ENCODE measurements at places on chromosomes 7 and 10.
A peak's percentile ranks its signal among the peaks of the same experiment; 100 is the strongest.

- no peak for DNase-seq
Measured at GRCh38 chr7:151863386-151864079, 13.4 kb downstream of the PRKAG2 start.

DNA sequence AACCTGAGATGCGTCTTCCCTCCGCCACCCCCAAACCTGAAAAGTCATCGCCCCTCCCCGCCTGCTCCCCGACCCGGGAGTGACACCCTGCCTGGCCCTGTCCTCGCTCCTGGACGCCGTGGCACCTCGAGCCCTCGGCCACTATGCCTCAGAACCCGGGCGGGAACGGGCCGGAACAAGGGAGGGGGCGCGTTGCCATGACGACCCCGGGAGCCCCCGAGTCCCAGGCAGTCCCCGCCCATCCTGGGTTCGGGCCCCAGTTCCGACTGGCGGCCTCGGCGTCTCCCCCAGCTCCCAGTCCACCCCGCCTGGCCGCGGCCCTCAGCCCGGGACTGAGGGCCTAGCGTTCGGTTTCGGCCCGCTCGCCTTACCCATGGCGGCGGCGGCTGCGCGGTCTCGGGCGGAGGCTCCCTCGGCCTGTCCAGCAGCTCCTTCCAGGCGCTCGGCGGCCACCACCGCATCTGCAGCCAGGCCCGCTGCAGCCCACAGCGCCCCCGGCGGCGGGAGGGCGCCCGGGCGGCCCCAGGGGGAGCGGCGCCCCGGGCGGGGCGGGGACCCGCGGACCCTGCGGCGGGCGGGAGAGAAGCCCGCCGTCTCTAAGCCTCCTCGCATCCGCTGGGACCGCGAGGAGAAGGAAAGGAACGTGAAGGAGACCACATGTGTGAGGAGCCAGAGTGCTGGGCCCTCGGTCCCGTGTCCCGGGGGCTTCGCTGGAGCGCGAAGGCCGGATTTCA is at the start of gene RUFY2:
Gene RUFY2, minus strand, starts transcription at position 463 of the 734 bp plus-strand sequence. Its CDS starts 88 bp downstream, at position 375.
- peak; percentile 94 for DNase-seq

DNA sequence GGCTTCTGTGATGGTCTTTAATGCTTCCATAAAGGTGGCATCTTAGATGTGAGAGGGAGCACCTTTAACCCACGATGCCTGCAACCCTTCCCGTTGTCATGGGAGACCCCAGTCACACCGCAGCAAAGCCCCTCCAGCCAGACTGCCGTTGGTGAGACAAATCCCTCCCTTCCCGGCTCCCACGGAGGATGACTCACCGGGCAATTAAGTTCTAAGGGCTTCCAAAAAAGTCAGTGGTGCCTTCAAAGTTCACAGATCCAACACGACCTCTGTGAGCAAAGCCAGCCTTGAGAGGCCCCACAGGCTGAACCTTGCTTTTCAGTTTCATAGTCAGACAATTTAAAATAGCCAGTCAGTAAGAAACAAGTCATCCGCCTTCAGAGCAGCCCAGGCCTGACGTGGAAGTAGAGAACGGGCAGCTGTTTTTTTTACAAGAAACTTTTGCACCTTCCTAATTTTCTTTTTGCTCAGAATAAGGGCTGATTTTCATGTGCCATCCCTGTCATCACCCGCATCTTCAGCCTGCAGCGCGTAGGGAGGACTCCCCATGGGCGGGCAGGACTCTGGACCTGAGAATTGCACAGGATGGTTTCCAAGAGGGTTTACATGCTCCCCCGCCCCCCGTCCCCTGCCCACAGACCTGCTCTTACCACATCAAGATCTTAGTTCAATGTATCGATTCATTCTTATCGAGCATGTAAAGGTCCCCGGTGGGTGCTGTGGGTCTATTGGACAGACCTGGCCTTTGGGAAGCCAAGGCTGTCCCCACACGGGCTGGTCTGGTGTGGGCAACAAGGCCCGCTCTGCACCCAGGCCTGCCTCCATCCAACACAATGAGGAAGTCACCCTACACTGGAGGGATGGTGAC is 333.9 kb downstream of the DNAJB6 start:
- DNase-seq, result peak; percentile 32

DNA sequence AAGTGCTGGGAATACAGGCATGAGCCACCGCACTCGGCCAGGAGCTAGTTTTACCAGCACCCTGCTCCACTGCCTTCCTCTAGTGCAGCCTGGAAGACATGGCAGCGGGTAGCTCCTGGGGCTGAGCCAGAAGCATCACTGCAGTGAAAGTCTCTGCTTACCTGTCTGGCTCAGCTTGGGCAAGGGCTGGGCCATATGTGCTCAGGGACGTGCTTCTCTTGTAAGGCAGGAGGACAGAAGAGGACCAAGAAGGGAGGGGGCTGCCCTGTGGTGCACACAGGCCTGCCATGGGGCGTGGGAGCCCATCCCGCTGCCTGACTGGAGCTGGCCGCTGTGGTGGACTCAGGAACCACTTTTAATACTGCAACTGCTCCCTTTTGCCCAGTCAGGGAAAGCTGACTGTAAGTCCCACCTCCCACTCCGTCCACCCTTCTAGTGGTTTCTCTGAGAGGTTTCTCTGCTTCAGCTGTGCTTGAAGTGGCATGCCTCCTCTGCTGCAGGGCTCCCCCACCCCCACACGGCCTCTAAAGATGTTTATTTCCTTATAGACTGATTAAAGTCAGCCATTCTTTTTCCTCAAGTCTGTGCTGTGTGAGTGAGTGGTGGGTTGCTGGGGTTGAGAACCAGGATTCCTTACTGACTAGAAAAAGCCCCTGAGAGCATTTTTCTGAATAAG is 25.3 kb upstream of the C10orf95 start:
- DNase-seq, result no peak

DNA sequence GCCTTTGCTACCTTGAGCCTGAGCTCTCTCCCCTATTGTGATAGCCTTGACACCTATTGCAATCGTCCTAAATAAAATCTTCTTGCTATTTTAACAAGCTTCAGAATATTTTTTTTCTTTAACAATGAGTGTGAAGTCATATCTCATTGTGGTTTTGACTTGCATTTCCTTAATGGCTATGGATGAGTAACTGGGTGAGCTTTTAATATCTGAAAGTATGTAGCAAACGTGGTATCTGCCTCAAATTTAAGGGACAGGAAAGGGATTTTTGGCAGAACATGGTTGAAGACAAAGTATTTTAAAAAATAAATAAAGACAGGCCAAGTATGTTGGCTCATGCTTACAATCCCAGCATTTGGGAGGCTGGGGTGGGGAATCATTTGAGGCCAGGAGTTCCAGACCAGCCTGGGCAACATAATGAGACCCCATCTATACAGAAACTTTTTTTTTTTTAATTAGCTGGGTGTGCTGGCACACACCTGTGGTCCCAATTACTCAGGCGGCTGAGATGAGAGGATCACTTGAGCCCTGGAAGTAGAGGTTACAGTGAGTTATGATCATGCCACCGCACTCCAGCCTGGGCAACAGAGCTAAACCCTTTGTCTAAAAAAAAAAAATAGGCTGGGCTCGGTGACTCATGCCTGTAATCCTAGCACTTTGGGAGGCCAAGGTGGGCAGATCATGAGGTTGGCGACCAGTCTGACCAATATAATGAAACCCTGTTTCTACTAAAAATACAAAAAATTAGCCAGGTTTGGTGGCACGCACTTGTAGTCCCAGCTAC is 319.3 kb upstream of the NRP1 start:
- no peak for DNase-seq

- peak; percentile 12 for DNase-seq
Measured at GRCh38 chr10:132689721-132690360, 96.1 kb downstream of the NKX6-2 start.

GRCh38 chr7:47194516-47195057 is 387.3 kb downstream of the TNS3 start:
- no peak for DNase-seq

DNA sequence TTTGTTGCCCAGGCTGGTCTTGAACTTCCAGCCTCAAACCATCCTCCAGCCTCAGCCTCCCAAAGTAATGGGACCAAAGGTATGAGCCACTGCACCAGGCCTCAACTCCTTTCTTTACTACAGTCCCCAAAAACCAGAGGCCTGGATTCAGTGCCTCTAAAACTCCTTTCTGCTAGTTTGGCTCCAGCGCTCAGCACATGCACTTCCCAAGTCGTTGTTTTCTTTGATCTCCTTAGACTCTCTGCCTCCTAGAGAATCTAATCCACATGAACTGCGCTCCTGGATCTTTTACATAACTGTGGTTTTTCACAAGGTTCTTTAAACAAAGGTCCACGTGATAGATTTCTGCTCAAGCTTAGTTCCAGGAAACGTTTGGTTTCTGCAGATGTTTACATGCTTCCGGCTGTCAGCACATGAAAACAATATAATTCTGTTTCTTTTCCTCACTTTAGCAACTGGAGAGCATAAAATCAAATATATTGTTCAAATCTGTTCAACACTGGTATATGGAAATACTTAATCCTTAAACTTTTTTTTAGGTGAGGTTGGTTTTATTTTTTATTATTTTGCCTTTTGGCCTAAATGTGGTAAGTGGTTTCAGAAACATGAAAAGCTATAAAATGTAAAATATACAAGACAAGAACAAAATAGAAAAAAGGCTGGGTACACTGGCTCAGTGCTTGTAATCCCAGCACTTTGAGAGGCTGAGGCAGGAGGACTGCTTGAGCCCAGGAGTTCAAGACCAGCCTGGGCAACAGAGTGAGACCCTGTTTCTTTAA is 270.5 kb upstream of the MKLN1 start:
- no peak for DNase-seq

DNA sequence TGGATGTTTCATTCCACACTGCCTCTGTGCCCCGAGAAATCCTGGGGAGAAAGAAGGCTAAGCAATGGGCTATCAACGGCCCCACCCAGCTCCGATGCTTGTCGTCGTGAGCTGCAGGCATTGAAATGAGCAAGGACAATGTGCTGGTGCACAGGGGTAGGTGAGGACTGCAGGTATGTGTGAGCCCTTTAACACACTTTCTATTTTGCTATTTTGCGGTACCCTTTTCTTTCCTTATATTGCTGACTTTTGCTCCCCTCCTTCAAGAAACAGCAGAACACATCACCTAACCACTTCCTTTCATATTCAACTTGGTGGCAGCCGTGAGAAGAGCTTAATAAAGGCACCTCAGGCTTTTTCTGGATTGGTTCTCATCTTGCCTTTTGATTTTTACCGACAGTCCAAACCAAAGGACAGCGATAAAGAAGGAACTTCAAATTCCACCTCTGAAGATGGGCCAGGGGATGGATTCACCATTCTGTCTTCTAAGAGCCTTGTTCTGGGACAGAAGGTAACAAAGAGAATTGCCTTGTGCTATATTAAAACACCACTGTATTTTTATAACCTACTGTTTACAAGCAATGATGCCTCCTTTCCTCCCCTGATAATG is 39.2 kb downstream of the AIFM2 start:
- no peak for DNase-seq

DNA sequence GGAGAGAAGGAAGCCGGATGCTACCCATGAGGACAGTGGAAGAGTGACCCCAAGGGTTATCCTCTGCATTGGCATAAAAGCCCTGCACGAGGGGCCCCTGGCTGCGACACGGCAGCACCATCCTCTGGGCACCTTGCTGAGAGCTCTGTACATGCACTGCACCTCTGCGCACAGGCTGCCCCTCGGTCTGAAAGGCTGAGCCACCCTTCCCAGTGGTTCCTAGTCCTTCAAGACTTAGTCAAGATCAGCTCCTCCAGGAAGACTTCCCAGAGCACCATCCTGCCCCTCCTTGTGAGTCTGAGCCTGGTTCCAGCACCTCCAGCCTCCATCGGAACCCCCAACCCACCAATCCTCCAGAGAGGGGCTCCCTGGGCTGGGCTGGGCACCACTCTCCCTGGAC is 37.9 kb upstream of the CNPY1 start:
- no peak for DNase-seq

GRCh38 chr10:112738606-112739591 is 211.1 kb upstream of the TCF7L2 start:
- DNase-seq, result no peak

GRCh38 chr10:102812231-102812876 is 24.9 kb downstream of the CYP17A1 start:
- no peak for DNase-seq

GRCh38 chr10:21726601-21727225 is 192.7 kb downstream of the MLLT10 start:
- DNase-seq, result no peak

- no peak for DNase-seq
Measured at GRCh38 chr7:102085218-102085772, 201.4 kb upstream of the SH2B2 start.

DNA sequence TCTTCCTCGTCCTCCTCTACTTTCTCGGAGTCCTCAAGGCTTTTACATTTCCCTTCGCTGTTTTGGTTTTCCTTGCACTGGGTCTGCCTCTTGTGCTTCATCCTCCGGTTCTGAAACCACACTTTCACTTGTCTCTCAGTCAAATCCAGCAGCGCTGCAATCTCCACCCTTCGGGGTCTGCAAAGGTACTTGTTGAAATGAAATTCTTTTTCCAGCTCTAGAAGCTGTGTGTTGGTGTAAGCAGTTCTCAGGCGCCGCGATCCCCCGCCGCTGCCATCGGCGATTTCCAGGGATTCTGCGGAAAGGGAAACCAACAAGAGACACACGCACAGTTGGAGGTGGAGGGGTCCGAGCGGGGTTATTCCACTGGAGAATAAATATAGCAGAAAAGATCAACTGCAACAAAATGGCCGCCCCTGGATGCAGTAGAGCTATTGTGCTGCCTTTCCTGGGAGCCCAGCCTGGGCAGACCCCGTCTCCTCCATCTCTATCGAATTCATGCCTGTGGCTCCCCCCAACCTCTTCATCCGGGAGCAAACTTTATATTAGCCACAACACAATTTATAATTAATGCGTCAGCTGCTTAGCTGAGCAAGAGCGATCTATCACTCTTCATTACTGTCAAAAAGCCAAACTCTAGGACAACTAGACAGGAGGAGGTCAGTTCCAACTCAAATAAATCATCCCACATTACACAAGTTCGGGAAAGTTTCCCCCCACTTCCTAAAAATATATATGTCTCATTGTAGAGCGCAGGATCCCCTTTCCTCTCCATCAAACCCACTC is 1.1 kb downstream of the HOXA2 start:
- no peak for DNase-seq

- DNase-seq, result peak; percentile 56
Measured at GRCh38 chr7:154409703-154410311, 357.6 kb downstream of the DPP6 start.

- DNase-seq, result no peak
Measured at GRCh38 chr10:130213286-130214080, 77.3 kb downstream of the GLRX3 start.

DNA sequence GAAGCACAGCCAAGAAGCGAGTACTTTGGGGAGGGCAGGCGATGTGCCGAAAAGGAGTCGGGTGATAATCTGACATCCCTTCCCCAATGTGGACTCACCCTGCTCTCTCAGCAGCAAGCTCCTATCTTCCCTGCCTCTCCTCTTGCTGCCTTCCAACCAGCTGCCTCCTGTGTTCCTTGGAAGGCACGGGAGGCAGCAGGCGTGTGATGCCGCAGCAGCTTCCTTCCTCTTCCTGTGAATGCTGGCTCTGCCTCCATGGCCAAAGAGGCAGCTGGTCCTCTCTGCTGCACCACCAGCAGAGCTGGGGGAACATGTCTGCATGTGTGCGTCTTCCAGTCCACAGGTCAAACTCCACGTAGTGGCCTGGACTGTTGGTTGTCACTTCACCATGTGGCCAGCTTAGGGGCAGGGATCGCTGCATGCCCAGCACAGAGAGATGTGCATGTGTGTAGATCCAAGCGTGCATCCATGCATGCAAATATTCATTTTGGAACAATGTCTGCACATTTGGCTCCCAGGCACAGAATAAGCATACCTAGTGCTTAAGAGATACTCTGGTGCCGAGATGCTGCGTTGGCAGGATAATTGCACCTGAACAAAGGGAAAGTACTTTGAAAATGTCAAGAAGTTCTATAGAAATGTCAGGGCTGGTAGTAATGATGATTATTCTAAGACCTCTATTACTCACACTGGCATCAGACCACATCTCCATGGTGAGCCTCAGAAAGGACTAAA is 499.8 kb downstream of the PLXNA4 start:
- DNase-seq, result no peak
